ENCODE measurements at places on chromosomes 3 and 15. TPM values are rescaled to one million over a fixed set of nuclear protein-coding genes. Genes with fewer than 3 reads are reported as not detected.
A peak's percentile ranks its signal among the peaks of the same experiment; 100 is the strongest.

- no peak for DNase-seq
Observed at GRCh38 chr15:76199106-76200082, 111.9 kb downstream of the ETFA start.

- no peak for DNase-seq
Observed at GRCh38 chr3:149648525-149648924, 9.3 kb downstream of the WWTR1 start.

- no peak for DNase-seq
Observed at GRCh38 chr3:40713306-40713705, 188.5 kb downstream of the ZNF621 start.

DNA sequence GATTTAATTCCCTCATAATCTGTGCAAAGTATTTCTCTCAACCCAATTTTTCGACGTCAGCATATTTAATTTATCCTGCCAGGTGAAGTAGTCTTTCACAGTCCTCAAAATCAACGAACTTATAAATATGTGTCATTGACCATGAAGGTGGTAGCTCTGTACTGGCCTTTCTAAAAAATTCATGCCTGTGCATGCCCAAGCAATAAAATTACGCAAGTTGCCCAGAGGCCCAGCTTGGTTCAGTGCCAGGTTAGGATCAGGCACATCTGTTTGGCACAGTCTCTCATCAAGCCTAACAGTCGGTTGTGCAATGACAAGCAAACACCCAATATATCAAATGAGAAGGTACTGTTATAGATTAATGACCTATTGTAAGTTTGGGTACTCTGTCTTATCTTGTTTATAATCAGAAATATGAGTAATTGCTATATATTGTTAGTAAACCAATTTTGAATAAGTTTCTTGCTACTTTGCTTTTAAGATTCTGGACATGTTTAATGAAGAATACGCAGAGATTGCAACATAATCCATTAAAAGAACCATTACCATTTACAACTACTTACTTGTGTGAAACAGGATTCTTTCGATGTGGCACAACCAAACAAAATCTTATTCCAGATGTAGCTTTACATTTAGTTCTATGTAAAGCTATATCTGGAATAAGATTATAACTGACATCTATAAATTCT lies 159.0 kb upstream of the IL12A start:
- DNase-seq: no peak

DNA sequence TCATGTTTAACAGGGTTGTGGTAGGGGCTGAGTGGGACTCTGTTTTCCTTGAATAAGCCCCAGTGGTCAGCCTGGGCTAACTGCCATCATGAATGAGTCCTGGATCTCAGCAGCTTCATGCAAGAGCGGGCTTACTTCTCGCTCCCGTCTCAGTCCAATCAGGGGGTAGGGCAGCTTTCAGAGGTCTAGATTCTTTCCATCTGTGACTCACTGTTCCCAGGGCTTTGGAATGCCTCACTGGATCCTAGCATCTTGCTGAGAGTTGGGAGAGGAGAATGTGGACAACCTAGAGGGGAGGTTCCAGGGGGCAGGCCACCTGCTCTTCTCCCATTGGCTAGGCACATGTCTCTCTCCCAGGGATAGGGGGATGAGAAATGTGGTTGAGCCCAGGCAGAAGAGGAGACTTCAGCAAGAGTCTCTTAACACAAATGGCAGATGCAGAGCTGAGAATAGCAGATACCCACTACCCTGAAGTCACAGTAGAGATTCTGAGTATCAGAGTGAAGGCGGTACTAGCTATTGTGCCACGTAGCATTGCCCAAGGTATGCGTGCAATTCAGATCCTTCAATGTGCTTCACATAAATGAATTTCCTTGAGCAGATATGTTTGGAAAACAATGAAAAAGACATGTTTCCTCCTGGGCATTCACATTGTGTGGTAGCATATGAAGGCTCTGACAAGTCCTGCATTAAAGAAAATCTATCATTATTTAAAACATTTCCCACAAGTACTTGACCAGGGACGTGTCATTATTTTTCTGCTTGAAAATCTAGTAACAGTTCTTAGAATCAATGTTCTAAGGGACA lies 257.7 kb upstream of the PROK2 start:
- DNase-seq: no peak

DNA sequence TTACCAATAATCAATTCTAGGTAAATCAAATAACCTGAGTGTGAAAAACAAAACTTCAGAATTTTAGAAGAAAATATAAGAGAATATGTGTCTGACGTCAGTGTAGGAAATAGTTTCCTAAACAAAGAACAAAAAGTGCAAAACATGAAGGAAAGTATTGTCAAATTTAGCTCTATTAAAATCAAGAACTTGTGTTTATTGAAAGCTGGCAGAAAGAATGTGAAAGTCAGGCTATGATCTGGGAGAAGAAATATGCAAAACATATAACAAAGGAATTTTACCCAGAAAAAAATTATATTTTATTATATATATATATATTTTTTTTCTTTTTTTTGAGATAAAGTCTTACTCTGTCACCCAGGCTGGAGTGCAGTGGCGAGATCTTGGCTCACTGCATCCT lies 129.1 kb upstream of the ANKRD28 start:
- DNase-seq: no peak

- peak; percentile 14 for DNase-seq
Observed at GRCh38 chr15:63944681-63944955, 101.7 kb downstream of the DAPK2 start.

DNA sequence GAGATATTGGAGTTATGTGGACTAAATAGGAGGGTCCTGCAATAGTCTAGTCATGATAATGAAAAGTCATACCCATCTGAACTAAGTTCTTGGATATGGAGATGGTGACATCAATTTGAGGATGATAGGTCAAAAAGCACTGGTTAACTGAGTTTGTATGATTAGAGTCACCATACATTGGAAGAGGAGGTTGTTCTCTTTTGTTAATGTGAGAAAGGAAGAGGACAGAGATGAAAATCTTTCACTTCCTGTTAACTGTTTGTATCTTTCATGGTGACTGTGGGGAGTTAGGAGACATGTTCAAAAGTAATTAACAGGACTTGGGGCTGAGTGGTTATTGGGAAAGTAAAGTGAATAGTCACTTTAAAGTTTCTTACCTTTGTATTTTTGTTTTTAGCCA lies 11.1 kb downstream of the TMEM62 start:
- DNase-seq: no peak

DNA sequence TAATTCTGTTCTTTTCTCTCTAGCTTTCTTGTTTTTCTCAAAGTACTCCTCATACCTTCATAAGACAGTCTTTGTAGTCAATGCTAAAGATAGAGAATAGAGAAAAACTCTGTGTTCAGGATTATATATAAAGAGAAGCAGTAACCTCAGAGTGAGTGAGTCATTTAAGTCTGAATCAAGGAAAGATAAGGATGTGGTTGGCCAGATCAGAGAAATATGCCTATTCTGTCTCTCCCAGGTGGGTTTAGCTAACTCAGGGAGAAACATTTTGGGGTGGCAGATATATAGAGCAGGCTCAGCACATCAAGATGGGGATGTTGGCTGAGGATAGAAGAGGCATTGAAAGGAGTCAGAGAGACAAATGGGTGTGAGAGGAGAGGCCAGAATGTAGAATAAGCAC lies 31.4 kb downstream of the GTF2E1 start:
- DNase-seq: no peak

GRCh38 chr3:143220741-143221140 lies 101.2 kb downstream of the CHST2 start:
- no peak for DNase-seq

GRCh38 chr3:146218880-146219866 lies 31.7 kb downstream of the PLSCR4 start:
- peak; percentile 44 for DNase-seq

- DNase-seq: no peak
Observed at GRCh38 chr3:56688191-56688590, 5.1 kb upstream of the TASOR start.

- no peak for DNase-seq
Observed at GRCh38 chr15:93028632-93029213, 60.3 kb downstream of the RGMA start.

GRCh38 chr3:194176274-194176991 lies 40.5 kb downstream of the HES1 start:
- no peak for DNase-seq

GRCh38 chr15:77569729-77570125 lies 63.0 kb downstream of the LINGO1 start:
- no peak for DNase-seq

DNA sequence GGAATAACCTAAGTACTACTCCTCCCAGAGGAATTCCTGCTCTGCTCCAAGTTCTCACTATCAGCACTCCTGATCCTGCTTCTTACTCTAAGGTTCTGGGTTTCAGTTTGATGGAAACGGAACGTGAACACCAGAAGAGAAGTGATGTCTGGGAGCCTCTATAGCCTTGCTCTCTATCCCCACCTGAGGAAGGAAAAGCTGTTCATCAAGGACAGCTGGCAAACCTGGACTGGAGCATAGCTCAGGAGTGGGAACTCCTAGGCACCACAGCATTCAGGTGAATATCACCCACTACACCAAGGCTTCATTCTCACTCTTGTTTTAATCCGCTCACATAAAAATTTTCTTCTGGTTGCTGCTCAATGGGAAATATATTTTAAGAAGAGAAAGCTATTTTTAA lies 13.0 kb upstream of the CADPS start:
- DNase-seq: no peak

GRCh38 chr15:101025896-101026631 lies 106.9 kb downstream of the LRRK1 start:
- peak; percentile 15 for DNase-seq

DNA sequence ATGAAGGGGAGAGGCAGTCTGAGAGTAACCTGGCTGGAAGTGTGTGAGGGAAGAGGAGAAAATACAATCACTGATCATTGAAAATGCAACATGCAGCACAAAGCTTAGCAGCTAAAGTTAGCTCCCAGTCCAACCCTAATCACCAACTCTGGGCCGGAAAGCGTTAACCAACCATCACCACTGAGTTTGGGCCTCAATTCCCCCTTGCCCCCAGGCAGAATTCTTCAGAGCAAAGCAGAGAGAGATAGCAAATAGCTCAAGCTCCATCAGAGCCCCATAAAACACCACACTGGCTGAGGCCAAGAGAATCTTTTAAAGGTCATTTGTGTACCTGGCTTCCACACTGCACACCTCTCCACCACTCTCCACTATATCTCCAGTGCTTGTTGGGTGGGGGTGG lies 16.2 kb upstream of the PDIA5 start:
- DNase-seq: no peak

DNA sequence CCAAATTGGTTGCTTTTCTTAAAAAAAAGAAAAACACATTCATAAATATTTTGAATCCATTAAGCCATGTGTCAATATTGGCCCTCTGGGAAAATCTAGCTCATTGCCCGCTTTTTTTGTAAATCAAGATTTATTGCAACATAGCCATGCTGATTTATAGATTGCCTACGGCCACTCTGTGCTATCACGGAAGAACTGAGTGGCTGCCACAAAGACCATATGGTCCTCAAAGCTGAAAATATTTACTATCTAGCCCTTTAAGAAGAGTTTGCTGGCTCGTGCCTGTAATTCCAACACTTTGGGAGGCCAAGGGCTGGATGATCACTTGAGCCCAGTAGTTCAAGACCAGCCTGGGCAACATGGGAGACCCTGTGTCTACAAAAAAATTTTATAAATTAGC lies 45.9 kb downstream of the IL5RA start:
- DNase-seq: no peak

DNA sequence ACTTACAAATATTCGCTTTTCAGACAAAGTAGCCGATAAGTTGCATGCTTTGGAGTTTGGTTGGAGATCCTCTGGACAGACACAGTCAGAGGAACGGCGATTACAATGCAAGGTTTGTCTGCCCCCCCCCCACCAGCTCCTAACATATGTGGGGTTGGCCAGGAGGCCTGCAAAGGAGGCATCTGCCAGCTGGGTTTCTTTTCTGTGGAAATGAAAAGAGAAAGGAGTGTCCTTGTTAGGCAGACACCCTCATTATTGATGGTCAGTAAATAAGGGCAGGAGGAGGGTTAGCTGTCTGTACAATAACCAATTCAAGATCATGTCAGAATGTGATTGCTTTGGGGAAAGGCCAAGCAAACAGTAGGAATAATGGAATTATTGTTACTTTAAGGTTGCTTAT lies 49.1 kb downstream of the TLNRD1 start:
- DNase-seq: no peak

- no peak for DNase-seq
Observed at GRCh38 chr15:47388299-47388698, 329.0 kb upstream of the SEMA6D start.

GRCh38 chr3:14369675-14370669 lies 32.4 kb upstream of the SLC6A6 start:
- DNase-seq: no peak

GRCh38 chr15:64050281-64051092 lies 4.2 kb upstream of the DAPK2 start:
- DNase-seq: no peak

DNA sequence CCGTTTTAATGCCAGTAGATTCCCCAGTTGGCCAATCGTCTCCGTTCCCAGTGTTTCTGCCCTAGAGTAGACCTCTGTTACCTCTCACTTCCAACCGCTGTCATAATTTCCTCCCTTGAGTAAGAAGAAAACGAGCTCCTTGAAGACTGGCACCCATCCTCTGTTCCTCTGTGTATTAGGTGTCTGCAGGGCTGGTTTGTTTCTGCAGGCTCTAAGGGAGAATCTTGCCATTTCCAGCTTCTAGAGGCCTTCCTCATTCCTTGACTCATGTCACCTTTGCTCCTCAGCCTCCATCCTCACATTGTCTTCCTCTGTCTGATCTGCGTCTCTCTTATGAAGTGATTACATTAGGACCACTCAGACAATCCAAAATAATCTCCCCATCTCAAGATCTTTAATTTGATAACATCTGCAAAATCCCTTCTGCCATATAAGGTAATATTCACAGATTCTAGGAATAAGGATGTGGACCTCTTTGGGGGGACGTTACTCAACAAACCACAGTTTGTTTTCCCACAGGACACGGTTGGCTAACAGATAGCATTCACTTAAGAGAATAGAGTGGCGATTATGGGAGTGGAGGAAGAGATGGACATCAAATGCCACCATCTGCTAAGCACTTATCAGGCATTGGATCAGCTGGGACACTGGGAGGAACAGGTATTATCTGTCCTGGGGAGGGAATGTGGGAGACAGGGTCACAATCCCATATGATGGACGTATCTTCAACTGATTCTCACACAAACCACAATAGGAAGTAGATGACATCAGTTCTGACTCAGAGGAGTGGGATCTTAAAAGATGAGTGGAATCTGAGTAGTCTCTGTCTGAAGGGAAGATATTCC lies 17.1 kb downstream of the ARHGAP31 start:
- no peak for DNase-seq

DNA sequence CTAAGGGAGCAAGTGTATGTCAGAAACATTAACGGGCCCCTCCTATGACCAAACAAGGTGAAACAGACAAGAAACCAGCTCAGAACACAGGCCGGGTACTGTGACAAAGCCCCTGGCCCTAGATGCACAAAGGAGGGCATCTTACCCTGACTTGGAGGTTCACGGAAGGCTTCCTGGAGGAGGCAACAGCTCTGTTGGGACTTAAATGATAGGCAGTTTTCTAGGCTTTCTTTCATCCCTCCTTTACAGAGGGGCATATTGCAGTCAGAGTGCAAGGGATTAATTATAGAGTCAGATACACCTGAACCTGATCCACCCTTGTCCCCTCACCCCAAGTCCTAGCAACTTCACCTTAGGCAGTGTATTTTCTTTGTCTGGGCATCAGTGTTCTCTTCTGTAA lies 8.4 kb downstream of the EPHB3 start:
- DNase-seq: no peak

GPR27 gene
- total RNA-seq: 0.37 TPM

DAG1 gene
- total RNA-seq: 18.8 TPM

RAP2B gene
- 16.6 TPM for total RNA-seq

ARHGEF3 gene
- total RNA-seq: 94.6 TPM

PLA2G4B gene
- total RNA-seq: 8.9 TPM

HHLA2 gene
- 3.3 TPM for total RNA-seq

REC114 gene
- total RNA-seq: not detected

AP3B2 gene
- not detected for total RNA-seq

SLC22A13 gene
- total RNA-seq: 1.0 TPM

STRIT1 gene
- total RNA-seq: not detected

ALPK3 gene
- total RNA-seq: 0.24 TPM
